Renal cortical epithelial cell (primary cell): ENCODE measurements at places on chromosomes 7 and 10.

- DNase-seq = peak; percentile 57
Measured at GRCh38 chr10:59962756-59963155, 56.4 kb upstream of the CCDC6 start.

DNA sequence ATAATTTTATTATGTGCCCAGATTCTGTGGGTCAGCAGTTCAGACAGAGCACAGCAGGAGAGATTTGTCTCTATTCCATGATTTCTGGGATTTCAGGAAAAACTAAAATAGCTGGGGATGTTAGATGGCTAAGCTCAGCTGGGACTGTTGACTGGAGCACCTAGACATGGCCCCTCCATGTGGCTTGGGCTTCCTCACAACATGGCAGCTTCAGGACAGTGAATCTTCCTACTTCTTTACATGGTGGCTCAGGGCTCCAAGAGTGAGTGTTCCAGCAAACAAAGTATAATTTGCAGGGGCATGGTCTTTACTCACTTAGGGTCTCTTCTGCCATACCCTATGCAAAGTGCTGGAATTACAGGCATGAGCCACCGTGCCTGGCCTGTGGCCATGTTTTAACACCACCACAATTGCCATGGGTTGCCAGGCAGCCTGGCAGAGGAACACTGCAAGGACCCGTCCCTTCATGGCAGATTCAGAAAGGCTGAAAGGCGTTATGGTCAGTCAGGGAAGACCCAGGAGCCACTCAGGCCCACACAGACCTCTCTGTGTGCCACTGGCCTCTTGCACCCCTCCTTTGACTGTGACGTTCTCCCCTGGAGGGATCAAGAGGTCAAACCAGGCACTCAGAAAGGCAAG, 50.8 kb upstream of the ZMIZ1 start:
- DNase-seq = no peak

DNA sequence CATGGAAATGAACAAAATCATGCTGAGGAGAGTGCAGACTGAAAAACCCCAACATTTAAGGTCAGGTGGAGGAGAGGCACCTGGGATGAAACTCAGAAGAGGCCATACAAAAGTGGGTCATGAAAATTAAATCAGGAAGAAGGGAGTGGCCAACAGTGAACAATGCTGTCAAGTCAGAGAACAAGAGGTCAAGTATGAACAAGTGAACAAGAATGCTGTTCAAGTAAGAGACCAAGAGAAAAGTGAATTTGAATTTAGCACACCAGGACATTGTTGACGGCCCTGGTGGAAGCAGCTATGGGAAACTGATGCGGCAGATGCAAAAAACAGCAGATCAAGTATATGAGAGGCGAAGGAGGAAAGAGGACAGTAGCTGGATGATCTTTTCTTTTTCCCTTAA, 7.9 kb downstream of the CEP41 start:
- peak; percentile 83 for DNase-seq

- no peak for DNase-seq
Measured at GRCh38 chr10:35365994-35366393, 29.7 kb downstream of the CCNY start.

DNA sequence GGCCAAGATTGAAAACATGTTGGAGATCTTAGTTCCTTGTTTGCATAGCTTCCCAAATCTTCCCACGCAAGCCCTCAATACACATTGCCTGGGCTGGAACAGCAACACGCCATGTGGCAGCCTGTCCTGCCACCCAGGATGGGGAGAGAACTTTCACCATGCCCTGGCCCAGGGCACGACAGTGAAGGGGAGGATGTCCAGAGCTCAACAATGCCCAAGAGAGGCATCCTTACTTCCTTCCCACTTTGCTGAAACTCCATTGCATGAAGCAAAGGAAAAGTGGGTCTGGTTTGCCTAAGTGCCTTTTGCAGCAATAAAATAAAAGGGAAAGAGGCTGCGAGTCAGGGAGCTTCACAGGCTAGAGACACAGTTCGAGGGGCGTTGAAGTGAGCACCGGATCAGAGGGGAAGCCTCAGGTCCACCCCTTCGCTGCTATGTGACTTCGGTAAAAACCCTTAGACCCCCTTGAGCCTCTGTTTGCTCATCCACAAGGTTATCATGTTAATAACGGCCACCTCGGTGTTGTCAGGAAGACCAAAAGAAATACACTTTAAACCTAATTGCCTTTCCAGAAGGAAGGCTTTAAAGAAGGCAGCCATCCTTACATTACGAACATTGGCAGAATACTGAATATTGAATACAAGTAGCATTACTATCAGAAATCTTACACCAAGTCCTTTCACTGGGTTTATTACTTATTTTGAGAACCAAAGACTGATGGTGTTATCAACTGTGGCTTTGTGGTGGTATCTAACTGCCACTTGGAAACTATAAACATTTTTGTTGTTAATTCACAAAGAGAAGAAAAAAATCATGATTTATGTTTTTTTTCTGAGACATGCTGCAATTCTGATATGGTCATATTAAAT, 133.3 kb downstream of the ICA1 start:
- no peak for DNase-seq

GRCh38 chr7:125551008-125551407, 621.4 kb upstream of the POT1 start:
- no peak for DNase-seq

DNA sequence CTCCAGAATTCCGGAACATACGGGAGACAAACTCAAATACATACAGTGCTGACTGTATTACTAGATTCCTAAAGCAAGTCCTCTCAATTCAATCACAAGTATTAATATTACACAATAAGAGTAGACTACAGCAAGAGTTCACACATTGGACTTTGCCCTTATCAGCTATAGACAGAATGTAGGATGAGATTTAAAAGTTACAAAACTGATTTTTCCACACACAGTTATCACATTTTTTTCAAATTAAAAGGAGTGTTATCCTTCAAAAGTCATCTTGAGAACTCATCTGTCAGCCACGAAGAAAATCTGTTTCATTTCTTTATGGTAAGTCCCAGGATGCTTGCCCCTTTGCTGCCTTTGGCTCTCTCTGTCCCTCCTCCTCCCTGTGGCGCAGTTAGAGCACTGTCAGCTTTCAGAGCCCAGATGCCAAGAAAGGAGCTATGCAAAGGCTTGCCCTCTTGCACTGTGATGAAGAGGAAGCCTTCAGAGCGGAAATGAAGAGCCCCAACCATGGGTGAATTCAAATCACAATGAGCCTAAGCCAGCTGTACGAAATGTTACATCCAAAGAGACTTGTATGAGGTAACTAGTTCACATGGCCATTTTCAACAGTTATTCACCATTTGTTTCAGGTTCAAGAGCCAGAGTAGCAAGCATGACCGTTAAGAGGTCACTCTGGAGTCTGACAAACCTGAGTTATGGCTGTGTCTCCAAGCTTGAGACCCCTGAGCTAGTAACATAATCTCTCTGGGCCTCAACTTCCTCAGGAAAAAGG, 10.7 kb downstream of the NCOA4 start:
- peak; percentile 36 for DNase-seq

- DNase-seq = peak; percentile 75
Measured at GRCh38 chr10:58807629-58808022, 295.0 kb downstream of the BICC1 start.

DNA sequence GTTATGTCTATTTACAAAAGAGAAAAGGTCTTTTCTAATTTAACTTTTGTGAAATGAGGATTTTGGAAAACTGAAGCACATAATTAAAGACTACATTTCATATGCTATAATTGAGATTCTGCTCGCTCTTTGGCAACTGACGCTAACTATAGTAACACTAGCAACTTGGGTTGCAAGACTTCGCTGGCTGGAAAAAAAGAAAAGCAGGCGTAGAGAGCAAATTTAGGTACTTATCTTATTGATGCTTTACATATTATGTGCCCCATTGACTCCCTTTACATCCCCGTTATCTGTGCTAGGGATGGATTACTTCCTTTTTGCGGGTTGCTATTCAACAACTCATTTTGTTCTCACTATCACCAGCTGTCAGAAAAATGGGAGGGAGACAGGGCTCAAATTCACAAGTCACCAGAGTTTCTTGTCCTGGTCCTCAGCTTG, 10.5 kb downstream of the SEMA3C start:
- DNase-seq = no peak

- no peak for DNase-seq
Measured at GRCh38 chr10:69733791-69734261, 67.9 kb upstream of the COL13A1 start.

- no peak for DNase-seq
Measured at GRCh38 chr10:60395711-60396110, 6.0 kb upstream of the ANK3 start.

DNA sequence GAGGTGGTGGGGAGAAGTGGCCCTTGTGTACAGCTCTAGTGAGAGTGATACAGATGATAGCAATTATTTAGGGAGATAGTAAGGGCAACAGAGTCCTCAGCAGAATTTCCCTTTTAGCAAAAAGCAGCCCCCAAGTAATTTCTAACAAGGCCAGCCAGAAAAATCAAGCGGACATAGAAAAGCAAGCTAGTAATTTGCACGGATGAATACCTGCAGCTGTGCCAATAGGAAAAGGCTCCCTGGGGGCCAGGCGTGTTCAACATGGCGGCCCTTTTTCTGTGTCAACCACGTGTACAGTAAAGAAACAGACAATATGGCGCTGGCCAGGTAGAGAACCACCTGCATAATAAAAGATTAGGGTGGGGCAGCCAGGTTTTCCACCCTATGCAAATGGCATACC, 7.4 kb downstream of the MCM10 start:
- DNase-seq = no peak

- peak; percentile 97 for DNase-seq
Measured at GRCh38 chr10:72334825-72335393, 19.8 kb downstream of the DNAJB12 start.

DNA sequence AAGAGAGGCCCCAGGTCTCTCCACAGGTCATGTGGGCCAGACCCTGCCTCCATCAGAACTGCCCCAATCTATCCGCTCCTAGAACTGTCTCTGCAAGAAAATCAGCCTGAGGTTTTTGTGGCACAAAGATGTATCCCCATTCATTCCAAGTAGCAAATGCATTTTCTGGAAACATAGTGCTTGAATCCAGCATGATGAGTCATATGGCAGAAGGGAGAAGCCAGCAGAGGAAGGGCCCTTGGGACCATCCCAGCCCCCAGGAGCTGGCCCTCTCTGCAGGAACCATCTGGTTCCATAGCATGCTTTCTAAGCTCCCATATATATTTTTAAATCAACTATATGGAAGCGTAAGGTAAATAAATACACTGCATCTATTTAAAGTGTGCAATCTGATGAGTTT, 563.2 kb downstream of the GALNT17 start:
- no peak for DNase-seq

DNA sequence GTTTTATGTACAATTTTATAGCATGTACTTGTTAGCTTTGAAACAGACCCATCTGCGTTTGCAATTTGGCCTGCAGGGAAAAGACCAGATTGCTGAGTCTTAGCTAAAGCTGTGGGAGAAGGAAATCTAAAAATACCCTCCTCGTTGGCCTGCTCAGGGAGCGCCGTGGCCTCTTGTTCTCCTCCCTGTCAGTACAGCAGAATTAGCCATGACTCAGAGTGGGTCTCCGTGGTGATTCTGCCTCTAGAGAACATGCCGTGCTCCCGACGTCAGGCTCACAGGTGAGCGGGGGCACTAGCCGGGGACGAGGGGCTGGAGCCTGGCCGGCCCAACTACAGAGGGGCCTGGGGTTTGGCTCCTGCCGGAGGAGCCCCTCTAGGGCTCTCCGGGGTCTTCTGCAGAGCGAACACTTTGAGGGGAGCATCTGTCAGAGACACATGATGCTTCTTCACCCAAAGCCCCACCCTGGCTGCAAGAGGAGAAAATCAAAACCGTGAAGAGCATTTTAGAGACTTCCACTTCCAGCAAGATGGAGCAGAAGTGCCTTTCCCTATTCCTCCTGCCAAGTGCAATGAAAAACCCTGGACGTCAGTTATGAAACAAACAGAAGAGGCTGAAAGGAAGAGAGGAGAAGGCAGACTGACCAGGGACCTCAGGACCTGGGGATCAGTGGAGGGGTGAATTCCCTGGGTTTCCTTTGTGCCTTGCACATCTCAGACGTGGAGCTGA, 98.9 kb downstream of the LHPP start:
- DNase-seq = peak; percentile 2

- DNase-seq = no peak
Measured at GRCh38 chr10:124450012-124450782, at the start of gene NKX1-2. TSS of gene NKX1-2 (minus strand) at chr10:124450035. CDS start at chr10:124449943, 92 bp downstream.

GRCh38 chr10:87696922-87697745, 37.5 kb downstream of the PAPSS2 start:
- no peak for DNase-seq

DNA sequence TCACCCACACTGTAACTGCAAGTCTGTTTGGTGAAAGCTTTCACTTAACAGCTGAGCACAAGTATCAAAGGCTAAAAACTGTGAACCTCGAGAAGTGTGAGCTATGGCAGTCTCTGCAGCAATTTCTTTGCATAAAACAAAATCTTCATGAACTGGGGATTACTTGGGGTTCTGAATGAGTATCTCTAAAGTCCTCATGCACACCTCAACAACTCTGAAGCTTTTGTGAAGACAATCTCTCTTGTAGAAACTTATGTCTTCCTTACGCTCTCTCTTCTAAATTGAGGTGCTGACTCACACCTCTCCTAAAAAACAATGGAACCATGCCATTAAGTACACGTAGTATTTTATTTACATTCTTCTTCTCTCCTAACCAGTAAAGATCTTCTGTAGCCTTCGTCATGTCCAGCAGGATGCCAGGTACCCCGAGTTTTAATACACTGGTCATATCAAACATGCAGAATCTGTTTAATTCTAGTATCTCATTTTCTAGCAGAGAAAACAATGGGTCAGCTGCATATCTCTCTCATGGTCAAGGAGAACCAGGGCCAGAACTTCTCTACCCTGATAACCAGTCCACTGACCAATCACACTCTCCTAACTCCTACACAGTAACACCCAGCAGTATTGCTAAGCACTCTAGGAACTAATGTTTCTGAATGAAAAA, 76.9 kb downstream of the UBE2H start:
- no peak for DNase-seq

- DNase-seq = no peak
Measured at GRCh38 chr10:49509771-49510303, 29.1 kb downstream of the ERCC6 start.

DNA sequence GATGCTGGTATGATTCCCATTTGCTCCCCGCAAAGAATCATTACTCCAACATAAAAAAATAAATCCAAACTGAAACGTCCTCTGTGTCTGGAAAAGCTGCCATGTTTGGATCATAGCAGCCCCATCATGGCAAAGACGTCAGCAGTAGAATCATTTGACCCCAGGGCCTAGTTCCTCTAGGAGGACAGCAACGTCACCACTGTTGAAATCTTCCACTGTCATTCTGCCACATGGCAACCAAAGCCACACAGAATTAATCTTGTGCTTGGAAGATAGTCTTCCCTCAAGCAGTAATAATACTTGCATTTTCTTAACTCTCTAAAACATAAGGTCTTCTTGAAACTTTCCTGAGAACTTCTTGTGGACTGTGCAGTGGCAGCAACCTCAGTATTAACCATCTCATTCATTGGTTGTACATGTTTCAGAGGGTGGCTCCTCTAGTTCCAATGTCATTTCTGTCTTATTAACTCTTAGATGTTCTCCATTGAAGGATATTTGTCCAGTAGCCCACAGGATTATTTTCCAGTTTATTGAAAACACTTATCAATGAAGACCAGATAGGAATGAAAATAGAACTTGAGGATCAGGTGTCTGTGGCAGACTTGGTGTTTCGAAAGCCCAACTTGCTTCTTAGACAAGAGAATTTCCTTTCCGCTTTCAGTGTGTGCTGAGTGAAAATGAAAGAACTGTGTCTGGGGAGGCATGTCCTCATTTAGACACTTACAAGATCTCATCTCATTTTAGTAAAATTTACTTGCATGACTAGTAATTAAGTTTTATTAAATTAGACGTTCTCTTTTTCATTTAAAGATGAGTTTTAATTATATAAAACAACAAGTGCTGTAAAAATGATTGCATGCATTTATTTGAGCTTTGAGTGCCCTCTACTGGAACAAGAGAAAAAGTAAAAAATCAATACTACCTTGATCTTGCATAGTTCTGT, 28.9 kb upstream of the INHBA start:
- peak; percentile 13 for DNase-seq

- DNase-seq = no peak
Measured at GRCh38 chr7:151125846-151126481, 39.7 kb downstream of the AGAP3 start.
